ENCODE measurements at places on chromosomes 3 and 15.

GRCh38 chr3:5277612-5278236 lies 90.2 kb downstream of the EDEM1 start:
- no peak overlapping the region for H3K4me3 ChIP-seq
- no peak for DNase-seq
- H3K27me3 ChIP-seq: no peaks in the 10 kb centered on the region
- no peaks in the 10 kb centered on the region for H3K36me3 ChIP-seq
- no peak overlapping the region for H3K27ac ChIP-seq
- H3K4me1 ChIP-seq: no peaks in the 10 kb centered on the region

GRCh38 chr3:49428752-49429080 lies 408 bp downstream of the NICN1 start:
- peak overlapping the region; percentile 80 for H3K4me3 ChIP-seq
- H3K36me3 ChIP-seq: peaks cover 24% of the 10 kb centered on the region
- no peaks in the 10 kb centered on the region for H3K27me3 ChIP-seq
- peak overlapping the region; percentile 93 for H3K27ac ChIP-seq
- peaks cover 2% of the 10 kb centered on the region for H3K4me1 ChIP-seq

DNA sequence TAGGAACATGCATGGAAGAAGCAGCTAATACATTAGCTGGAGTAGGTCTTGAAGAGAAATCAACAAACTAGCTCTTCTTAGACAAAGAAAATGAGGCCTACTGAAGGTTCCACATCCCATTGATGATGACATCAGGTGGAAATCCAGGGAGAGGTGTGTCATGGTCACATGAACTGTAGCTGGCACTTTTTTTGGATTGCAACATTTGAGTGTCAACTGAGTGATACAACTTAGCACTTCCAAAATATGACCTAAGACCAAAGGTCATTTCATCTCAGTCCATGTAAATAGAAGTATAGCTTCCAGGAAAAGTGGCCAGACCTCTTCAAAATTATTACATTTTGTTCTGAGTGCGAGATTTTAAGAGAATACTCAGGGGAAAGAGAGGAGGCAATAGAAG lies 117.2 kb upstream of the MEIS2 start:
- H3K4me3 ChIP-seq: no peak overlapping the region
- H3K27ac ChIP-seq: no peak overlapping the region
- H3K36me3 ChIP-seq: no peaks in the 10 kb centered on the region
- H3K27me3 ChIP-seq: no peaks in the 10 kb centered on the region
- DNase-seq: no peak
- no peaks in the 10 kb centered on the region for H3K4me1 ChIP-seq

DNA sequence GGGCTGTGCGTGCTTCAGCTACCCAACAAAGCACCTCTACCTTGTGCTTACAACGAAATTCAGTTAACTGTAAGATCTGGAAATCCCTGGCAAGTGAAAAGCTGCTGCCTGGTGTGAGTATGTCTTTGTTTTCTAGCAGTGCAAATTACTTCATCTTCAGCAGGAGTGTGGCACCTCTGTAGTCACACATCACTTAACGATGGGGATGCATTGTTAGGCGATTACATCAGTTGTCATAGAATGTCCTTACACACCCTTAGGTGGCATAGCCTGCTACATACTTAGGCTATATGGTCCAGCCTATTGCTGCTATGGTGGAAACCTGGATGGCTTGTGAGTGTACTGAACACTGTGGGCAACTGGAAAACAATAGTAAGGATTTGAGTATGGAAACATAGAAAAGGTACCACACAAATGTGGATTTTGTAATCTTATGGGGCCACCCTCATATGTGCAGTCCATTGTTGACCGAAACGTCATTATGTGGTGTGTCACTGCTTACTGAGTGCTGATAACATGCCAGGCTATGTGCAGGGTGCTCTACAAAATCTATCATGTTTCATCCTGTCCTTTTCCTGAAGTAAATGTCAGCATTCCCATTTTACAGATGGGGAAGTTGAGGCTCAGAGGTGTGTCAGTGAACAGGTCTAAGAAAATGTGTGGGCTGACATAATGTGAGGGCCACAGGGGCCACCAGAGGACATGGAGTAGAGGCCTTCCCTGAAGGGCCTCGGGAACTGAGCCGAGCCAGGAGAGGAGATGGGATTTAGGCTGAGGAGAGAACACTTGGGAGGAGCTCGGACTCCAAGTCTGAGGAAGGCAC lies 173.5 kb downstream of the VGLL4 start:
- H3K27ac ChIP-seq: no peak overlapping the region
- peaks cover 1% of the 10 kb centered on the region for H3K4me1 ChIP-seq
- no peak for DNase-seq
- no peak overlapping the region for H3K4me3 ChIP-seq
- no peaks in the 10 kb centered on the region for H3K27me3 ChIP-seq

GRCh38 chr3:190556351-190556750 lies 42.5 kb downstream of the IL1RAP start:
- H3K4me1 ChIP-seq: no peaks in the 10 kb centered on the region
- H3K27me3 ChIP-seq: no peaks in the 10 kb centered on the region
- no peak overlapping the region for H3K4me3 ChIP-seq
- no peak for DNase-seq
- H3K27ac ChIP-seq: no peak overlapping the region
